ENCODE measurements at places on chromosomes 6 and 20.

- no peak for DNase-seq
Observed at GRCh38 chr20:8067082-8067481, 47.5 kb upstream of the TMX4 start.

- no peak for DNase-seq
Observed at GRCh38 chr20:57680131-57680716, 29.6 kb downstream of the PMEPA1 start.

GRCh38 chr6:30931969-30932645, at the start of gene SFTA2:
Gene SFTA2 (minus strand): TSS chr6:30932170. CDS start chr6:30932096, 74 bp downstream.
- no peak for DNase-seq

DNA sequence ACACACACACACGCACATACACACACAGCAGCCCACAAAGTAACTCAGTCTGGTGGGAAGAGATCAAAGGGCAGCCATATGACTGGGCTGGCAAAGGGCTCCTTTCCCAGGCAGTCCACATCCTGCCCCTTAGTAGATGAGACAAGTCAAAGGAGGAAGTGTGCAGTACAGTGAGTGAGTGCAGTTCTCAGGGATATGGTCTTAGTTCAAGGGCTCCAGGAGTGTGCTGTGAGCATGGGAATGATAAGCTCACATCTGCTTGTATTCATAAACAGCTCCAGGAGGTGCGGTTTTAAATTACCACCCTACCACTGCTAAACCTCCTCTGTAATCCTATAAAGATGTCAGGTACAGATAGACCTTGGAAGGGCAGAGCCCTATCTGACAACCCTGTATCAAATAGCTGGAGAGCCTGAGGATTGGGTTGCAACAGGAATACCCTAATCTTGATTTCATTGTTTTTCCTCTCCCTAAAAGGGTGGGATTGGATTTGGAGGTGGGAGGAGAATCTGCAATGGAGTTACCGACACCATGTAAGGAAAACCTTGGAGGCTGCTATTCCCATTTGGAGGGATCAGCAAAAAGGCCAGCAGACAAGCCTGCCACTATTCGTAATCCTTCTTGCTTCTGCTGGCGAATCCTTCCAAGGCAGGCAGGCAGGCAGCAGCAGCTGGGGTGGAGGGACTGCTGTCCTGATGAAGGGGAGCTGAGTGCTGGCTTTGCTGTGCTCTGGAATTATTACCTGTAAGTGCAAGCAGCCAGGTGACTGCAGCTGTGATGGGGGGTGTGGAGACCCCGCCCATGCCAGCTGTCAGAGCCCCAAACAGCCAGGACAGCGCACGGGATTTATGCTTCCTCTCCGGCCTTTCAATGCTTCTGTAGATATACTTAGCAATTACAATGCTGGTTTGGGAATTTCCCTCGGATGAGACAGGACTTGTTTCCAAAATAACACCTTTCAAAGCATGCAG, 342.7 kb downstream of the PRL start:
- DNase-seq = no peak

- DNase-seq = no peak
Observed at GRCh38 chr6:41657131-41658094, 19.1 kb downstream of the MDFI start.

DNA sequence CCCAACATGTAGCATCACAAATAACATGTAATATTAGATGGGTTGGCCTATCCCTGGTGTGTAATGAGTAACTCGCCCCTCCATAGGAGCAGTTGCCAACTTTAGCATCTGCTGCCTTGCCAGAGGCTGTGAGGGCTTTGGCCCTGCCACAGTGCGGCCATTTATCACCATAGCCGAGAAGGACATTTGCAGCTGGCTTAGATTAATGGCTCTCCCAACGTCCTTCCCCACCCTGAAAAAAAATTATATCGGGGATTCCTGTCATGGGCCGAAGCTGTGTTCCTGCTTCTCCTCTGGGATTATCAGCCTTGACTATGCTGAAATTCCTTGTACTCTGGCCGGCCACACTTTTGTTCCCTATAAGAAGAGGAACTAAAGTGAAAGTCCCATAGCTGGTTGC, 7.6 kb upstream of the ADIG start:
- DNase-seq = no peak

DNA sequence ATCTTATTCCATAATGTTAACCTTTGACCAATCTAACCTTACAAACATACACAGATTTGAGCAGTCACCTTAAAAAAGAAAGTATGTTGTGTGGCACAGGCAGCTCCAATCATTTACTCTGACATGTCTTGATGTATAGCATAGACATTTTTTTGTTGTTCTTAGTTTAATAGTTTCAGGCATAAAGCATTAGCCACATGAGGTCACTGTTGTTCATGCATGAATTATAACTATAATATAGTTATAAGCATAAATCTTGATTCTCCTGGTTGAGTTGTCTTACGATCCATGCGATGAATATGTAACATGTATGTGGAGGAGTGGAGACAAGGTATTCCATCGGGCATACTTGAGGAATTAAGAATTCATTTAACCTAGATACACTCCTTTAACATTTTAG, 26.1 kb upstream of the NKAIN2 start:
- no peak for DNase-seq

Data from urothelium cell line (cell line).